Epithelial cell of proximal tubule (primary cell): ENCODE measurements at places on chromosomes 3 and 15.

GRCh38 chr3:161413127-161413854 lies 42.0 kb upstream of the SPTSSB start:
- no peak for DNase-seq

DNA sequence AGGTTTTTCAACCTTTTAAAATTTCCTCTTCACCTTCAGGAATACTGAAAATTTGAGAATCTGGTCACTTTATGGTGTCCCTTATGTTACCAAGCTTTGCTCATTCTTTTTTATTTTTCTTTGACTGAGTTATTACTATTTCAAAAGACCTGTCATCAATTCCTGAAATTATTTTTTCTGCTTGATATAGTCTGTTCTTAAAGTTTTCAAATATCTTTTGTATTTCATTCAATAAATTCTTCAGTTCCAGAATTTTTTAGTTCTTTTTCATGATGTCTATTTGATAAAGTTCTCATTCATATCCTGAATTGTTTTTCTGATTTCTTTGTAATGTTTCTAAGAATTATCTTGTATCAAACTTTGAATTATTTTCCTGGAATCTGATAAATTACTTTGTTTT lies 63.9 kb downstream of the UQCC5 start:
- no peak for DNase-seq

DNA sequence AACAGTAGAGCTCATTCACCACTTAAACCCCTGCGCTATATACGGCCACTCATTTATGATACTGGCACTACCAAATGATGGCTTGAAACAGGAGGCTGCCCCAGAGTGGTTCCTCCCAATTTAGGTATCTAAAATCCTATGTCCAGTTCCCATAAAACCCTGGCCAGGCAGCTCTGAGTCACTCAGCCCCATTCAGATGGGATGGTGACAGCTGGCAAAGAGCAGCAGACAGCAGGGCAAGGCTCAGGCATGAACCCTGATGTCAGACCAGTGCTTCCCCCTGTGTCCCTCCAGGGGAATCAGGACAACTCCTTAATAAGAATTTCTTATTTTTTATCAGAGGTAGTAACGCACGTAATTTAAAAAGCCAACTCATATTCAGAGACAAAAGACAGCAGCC lies 77.2 kb upstream of the RNU6-1 start:
- DNase-seq: no peak

DNA sequence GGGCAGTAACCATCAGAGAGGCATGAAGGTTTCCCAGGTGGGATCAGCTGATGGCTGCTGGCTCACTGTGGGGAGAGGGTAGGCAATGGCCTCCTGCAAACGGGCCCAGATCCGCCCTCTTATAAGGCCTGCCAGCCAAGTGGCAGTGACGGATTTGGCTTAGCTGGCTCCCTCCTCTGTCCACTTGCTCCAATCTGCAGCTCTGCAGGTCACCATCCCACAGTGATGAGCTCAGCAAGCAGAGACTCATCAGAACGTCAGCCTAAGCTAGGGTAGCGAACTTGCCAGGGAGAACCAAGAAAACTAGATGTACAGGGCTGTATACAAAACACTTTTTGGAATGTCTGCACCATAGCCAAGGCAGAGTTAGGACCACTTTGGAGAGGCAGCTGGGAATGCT lies 62.8 kb upstream of the DCLK3 start:
- DNase-seq: no peak

DNA sequence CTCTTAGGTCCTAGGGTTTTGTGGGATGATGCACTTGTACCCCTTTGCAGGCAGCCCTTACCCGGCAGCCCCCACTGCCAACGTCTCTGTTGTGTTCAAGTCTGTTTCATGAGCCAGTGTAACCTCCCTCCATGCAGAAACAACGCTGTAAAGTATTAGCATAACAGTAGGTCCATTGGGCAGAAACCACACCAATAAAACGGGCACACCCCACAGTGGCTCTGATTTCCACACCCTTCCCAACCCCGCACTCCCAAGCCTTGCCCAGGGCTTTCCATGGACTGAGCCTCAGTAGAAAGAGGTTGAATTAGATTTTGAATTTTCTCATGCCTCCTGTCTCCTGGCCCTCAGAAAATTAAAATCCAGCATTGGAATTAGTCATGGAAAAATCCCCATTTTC lies 124.5 kb downstream of the CACNA1D start:
- no peak for DNase-seq

GRCh38 chr3:170997961-170998913 lies 28.3 kb downstream of the SLC2A2 start:
- DNase-seq: no peak

GRCh38 chr3:42061025-42061712 lies 30.0 kb upstream of the TRAK1 start:
- no peak for DNase-seq

DNA sequence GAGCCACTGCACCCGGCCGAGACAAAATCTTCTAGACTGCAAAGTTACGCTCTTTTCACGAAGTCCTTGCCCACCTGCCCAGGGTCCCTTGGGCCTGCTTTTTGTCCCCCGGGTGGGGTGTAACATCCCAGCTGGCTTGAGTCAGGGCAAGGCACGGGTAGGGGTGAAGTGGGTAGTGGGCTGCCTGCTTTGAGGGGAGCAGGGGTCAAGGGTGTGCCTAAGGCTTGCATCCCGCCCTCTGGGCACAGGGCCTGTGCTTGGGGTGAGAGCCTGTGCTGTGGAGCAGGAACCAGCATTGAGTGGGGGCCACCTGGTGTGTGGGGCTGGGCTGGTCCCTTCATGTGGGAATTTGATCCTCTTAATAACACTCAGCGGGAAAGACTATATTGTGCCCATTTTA lies 74.6 kb downstream of the KLF13 start:
- no peak for DNase-seq

DNA sequence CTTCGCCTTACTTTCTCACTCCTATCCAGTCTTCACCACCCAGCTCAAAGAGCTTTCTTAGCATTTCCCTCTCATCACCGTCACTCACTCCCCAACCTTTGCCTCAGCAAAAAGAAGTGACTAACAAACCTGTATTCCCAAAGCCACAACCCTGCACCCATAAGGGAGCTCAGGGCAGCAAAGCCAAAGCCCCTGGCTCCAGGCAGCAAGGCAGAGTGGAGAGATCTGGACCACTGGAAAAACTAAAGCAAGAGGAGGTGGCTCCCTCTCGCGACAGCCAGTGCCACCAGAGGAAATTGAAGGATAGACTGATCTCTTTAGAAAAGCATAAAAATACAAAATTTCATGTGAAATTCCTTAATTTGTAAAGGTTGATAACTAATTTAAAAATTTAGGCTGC lies 25.1 kb upstream of the CDCP1 start:
- DNase-seq: no peak

- DNase-seq: no peak
Observed at GRCh38 chr3:124113485-124113884, 121.6 kb upstream of the ROPN1 start.

- no peak for DNase-seq
Observed at GRCh38 chr15:81115054-81115939, 18.8 kb upstream of the CFAP161 start.

DNA sequence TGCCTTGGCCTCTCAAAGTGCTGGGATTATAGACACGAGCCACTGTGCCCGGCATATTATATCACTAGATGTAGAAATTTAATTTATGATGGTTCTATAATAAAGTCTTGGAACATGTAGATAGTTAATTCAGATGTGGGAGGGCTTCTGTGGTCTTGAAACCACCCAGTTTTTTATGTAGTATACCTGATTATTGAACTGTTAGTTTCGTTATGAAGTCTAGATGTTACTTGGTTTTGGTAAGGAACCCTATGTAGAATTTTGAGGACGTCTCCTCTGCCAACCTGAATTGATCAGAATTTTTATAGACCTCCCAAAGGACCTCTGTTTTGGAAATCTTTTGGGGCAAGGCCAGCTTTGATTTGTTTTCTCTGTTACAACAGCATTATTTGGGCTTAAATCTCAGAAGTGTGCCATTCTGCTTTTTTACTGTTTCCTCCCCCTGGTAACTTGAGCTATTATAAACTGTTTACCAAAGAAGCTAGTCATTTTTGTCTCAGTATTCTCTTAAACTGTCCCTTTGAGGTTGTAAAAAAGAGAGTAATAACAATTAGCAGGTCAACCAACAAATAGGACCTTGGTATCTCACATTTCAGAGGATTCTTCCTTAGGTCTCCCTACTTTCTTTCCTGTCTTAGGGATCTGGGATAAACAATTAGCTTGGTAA lies 20.8 kb downstream of the AKAP13 start:
- DNase-seq: no peak

DNA sequence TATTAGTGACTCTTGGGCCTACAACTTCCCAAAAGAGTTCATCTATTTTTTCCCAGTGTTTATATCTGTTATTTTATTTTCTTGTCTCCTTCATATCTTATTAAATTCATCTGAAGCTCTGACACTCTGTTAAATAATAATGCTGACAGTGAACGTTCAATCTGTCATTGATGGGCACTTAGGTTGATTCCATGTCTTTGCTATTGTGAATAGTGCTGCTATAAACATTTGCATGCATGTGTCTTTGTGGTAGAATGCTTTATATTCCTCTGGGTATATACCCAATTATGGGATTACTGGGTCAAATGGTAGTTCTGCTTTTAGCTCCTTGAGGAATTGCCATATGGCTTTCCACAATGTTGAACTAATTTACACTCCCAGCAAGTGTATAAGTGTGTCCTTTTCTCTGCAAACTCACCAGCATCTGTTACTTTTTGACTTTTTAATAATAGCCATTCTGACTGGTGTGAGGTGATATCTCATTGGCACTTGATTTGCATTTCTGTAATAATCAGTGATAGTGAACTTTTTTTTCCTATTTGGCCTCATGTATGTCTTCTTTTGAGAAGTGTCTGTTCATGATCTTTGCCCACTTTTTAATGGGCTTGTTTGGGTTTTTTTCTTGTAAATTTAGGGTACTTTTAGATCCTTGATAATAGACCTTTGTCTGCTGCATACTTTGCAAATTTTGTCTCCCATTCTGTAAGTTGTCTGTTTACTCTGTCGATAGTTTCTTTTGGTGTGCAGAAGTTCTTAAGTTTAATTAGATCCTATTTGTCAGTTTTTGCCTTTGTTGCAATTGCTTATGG lies 122.5 kb downstream of the LEKR1 start:
- DNase-seq: no peak

GRCh38 chr15:74226761-74227540 lies 9.2 kb upstream of the CCDC33 start:
- no peak for DNase-seq

DNA sequence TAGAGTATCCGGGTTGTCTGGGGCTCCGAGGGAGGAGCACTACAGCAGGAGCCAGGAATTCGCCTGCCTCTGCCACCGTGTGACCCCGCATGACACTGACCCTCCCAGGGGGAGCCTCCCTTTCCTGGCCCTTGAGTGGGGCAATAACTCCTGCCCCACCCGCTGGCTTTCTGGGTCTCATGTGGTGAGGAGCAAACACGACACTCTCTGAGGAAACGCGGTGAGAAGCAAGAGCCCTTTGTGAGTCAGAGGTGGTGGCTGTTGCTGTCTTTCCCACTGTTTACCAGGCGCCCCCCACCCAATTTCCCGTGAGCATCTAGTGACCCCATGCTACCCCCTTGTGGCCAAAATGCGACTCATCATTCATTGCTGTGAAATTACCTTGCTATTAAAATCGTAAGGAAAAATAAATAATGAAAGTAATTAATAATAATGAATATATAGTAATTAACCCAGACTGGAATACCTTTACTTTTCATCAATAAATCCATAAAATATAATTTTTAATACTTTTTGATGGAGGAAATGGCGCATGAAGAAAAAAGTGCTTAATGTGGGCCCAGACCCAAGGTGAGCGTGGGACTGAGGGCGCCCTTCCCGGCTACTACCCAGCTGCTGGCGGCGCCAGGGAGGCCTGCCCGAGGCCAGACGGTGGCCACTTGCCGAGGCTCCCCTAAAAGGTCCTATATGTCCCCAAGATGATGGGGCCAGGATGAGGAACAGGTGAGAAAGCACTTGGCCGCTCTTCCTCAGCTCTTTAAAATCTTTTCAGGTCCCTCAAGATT lies 29.3 kb downstream of the CCNL1 start:
- DNase-seq: no peak

GRCh38 chr15:99073008-99073717 lies 31.7 kb upstream of the SYNM start:
- no peak for DNase-seq

DNA sequence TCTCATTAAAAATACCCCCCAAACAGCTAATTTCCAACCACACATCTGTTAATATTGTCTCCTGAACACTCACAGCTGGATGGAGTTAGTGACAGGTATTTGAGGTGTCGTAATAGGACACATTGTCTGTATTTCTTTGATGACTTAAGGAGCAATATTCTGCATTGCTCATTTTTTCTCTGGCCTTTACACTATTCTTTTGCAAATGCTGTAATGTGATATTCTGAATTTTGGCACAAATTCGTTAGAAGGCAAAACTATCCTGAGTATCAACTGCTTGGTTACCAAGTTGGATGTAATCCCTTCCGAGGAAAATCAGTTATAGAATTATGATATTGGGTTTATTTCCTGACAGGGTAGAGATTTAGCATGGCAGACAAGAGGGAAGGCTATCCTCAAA lies 1030.2 kb downstream of the MCTP2 start:
- DNase-seq: no peak

DNA sequence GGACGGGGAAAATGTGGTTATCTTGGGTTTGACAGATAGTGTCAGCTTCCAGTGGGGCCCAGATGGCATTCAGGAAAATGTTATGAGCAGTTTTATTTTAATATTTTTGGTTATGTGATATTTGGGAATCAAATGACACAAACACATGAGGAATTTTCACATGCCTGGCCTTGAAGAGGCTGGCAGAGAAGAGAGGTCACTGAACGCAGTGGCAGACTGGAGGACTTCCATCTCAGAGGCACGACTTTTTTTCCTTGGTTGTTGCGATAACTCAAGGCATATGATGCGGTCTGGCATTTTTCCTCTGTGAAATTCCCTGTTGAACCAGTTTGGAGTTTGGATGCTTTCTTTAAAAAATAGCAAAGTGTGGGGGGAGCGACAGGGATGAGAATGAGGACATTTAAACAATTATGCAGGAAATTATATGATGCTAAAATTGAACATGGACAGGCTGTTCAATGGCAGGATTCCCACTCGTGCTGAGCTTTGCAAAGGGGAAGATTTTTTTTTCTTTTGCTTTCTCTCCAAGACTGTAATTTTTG lies 36.9 kb upstream of the ARPP21 start:
- DNase-seq: no peak

- no peak for DNase-seq
Observed at GRCh38 chr3:59456852-59457485, 407.1 kb upstream of the CFAP20DC start.

DNA sequence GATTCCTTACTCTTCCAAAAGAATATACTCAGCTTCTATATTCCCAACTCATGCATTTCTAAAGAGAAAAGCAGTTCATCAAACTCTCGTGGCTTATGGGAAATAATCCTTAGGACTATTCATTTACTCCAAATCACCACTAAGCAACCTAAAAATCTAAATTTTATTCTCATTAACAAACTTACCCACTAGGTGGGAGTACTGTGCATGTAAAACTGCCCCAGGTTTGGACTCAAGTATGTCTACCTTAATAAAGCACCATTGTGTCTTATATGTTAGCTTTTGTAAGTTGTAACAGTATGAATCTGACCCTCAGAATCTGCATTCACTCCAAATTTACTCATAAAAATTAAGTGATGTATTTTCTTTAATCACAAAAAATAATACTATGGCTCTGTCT lies 25.3 kb downstream of the RAD18 start:
- no peak for DNase-seq
